Stomach (tissue), 19 donors: ENCODE measurements at places on chromosomes 5 and 9.
A peak's percentile ranks its signal among the peaks of the same experiment; 100 is the strongest.

DNA sequence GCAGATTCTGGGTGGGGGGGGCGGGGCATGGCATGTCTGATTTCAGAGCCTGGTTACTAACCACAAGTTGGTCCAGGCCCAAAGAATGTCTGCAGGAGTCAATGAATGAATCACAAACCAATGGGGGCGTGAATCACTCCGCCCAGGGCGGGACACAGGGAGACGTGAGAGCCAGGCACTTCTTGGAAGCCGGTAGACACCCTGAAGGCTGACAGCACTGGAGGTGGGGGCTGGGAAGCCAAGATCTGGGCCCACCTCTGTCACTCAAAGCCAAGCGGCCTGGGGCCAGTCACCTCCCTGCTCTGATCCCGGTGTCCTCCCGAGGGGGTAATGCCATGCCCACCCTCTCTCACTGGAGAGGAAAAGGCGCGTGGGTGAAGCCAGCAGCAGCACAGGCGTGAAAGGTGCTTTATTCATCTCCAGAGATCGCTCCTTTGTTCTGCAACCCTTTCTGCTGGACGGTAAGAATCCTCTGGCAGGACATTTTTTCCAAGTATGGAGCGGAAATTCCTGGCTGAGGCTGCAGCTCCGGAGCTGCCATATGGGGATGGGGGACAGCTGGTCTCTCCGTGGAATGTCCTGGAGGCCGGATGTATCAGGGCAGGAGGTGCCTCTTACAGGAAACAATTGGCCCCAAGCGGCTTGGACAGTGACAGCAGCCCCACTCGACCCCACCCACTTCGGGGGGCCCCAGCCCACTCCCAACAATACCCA lies 85.0 kb downstream of the STK10 start:
- DNase-seq = peak; percentile 88

DNA sequence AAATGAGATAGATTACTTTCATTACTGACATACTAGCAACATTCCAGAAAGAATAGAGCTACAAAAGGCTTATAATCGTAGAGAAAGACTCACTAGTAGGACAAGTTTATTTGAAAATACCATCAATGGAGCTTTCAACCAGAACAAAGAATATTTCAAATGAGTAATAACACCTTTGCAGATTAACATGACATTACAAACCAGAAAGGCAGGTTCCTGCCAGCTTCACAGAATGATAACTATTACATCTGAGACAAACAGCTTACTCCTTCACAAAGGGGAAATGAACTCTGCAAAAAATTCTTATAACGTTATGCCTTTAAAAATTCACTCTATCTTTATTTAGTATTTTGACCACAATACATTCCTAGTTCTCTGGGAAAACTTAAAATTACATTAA lies 103.1 kb downstream of the EPB41L4A start:
- peak; percentile 67 for DNase-seq

- DNase-seq = no peak
These were observed 393.8 kb upstream of the MEF2C start for GRCh38 chr5:89276566-89277305.

DNA sequence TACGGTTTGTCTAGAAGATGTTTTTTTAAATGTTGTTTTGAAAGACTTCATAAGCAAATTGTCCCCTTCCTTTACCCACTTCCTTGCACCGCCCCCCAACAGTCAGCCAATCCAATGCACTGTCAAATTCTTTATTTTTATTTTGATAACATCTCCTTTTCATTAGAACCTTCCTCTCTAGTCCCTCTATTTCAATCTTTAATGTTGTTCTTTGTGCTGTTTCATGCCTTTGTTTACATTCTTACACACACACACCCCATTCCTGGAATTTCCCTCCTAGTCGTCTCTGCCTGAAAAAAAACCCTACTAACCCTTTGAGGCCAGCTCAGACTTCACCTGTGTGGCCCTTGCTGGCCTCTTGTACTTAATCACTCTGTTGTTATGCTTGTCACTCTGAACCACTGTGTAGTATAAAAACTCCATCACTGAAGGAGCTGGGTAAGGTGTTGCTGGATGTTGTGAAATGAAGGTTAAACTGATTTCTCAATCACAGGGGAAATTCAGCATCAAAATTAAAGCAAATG lies 133.4 kb downstream of the UGCG start:
- DNase-seq = peak; percentile 37

DNA sequence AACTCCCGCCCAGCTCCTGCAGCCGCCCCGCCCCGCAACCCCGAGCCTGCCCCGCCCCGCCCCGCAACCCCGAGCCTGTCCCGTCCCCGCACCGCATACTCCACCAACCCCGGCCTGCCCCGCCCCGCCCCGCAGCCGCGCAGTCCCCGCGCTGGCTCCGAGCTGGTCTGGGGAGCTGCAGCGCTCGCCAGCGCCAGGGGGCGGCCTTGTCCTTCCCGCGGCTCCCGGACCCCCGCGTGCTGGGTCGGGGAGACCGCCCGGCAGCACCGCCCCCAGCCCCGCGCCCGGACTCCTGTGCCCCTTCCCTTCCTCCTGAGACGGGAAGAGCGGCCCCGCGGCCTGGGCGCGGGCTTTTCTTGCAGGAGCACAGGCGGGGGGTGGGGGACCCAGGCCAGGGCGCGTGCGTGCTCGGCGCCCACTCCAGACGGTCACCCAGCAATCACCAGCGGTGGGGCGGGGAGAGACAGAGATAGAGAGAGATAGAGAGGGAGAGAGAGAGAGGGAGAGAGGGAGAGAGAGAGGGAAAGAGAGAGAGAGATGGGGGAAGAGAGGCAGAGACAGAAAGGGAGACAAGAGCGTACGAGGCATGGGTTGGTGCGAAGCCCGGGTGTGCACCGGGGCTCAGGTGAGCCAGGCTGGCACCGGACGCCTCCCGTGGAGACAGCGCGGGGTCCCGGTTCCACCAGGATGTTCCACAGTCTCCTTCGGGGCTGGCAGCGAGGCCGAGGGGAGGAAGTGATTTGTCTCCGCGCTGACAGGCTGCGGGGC lies 14.7 kb upstream of the TMEM250 start:
- DNase-seq = no peak

GRCh38 chr5:14250084-14250695 lies 107.0 kb downstream of the TRIO start:
- peak; percentile 92 for DNase-seq

DNA sequence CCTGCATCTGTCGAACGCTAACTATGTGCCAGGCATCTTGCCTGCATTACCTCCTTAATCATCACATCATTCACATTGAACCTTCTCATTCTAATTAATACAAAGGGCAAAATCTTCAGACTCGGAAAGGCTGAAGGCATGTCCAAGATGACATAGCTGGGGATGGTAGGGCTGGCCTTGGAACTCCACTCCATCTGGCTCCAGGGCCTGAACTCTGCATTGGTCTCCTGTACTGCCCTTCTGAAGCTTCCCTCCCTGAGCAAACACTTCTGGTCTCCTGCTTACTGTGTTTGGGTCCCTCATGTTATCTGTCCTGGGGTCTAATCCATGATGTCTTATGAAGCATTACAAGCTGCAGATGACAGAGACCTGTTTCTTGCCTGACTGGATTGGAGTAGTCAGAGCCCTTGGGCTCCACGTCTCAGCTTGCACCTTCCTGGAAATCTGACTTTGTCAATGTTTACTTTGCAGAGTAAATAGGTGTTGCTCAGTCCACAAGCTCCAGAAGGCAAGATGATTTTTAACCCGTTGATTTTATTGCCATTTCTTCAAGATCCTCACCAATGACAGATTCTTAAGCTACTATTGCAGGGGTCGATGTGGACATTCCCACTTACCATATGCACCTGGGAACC lies 106.1 kb downstream of the GALNT10 start:
- DNase-seq = peak; percentile 79

DNA sequence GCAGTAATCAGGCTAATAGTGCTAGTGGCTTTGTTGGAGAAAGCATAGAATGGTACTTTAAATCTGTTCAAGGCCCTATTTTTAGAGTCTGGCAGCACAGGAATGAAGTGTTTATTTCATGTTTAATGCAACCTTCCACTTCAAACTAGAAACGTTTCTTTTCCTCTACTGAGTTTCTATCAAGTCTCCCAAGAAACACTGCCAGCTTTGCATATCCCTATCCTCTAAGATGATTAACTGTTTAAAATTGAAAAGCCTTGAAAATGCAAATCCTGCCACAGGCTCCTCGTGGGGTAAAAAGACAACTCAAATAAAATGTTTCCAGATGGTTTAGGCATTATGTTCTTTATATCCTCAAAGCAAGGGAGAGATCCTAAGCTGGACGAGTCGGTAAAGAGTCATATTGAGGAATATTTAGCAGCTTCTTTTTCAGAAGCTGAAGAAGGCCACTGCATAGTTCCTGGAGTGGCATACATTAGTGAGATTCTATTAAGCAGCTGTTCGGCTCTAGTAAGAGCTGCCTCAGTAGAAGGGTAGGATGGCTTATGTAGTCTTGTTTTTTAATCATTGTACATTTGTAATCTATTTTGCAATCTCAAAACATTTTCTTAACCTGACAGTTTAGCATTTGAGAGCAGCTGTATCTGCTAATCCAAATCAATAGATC lies 251.2 kb downstream of the CHSY3 start:
- peak; percentile 23 for DNase-seq

- no peak for DNase-seq
These were observed 17.6 kb downstream of the DMRT3 start for GRCh38 chr9:994005-994404.

DNA sequence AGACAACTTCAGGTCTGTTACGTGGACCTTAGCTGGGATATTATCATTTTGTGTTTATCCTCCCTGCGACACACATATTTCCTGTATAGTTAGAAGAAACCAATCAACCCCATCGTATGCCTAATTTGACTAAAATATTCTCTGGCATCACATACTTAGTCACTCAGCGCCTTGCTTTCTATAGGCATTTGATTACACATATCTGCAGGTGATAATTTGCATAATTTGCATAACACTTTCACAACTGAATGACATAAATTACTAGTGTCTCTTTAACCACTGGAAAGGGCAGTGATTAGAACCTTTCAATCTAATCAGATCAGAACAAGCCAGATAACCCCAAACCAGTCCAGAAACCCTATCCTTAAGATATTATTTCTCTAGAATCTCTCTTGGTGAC lies 390.2 kb downstream of the TLR4 start:
- DNase-seq = no peak

DNA sequence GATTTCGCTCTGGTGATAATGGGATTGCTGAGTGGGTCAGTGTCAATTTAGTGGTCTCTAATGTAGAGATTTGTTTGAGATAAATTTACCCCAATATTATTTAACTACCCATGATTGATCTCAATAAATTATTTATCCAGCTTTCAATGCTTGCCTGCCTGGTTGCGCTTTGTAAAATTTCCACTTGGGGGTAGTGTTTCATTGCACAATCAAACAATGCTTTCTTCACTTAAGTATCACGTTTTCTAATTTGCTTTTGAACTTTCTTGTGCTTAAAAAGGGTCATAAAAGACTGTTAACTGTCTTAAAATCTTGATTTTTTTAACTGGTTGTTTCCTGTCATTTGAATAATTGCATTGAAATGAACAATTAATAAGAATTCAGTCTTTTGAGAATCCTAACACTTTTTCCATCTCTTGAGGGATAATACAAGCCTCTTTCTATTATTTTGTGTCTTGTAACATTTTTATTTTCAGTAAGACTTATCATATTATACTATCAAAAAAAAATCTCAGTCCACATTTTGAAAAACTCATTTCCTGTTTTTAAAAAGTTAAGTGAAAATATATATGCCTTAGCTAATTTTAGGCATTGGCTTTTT lies 18.7 kb downstream of the HSD17B4 start:
- DNase-seq = no peak

DNA sequence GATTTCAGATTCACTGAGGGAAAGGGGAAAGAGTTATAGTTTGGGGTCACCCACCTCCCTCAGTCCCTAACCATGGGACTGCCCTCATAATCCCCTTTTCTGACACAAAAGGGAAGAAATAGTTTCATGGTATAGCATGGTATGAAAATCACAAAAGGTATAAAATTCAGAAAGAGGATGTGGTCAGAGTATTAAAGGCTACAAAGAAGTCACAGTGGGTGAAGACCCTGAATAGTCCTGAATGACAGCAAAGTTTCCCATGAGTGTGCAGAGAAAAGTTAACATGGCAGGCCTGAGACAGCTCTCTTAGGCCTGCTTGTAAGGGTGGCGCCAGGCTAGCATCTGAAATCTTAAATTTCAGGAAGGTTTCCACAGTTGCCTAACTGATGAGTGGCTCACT lies 290.6 kb upstream of the ZNF608 start:
- no peak for DNase-seq

DNA sequence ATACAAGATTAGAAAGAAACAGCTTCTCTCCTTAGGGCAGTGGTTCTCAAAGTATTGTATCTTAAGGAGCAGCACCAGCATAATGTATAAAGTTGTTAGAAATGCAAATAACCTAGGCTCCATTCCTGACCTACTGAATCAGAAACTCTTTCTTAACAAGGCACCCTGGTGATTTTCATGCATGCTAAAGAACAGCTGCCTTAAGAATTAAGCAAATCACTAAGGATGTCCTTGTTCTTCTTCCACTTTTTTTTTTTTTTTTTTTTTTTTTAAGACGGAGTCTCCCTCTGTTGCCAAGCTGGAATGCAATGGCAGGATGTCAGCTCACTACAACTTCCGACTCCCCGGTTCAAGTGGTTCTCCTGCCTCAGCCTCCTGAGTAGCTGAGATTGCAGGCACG lies 1095.2 kb upstream of the EDIL3 start:
- DNase-seq = no peak

- no peak for DNase-seq
These were observed 41.3 kb downstream of the ZNF366 start for GRCh38 chr5:72465601-72466563.

DNA sequence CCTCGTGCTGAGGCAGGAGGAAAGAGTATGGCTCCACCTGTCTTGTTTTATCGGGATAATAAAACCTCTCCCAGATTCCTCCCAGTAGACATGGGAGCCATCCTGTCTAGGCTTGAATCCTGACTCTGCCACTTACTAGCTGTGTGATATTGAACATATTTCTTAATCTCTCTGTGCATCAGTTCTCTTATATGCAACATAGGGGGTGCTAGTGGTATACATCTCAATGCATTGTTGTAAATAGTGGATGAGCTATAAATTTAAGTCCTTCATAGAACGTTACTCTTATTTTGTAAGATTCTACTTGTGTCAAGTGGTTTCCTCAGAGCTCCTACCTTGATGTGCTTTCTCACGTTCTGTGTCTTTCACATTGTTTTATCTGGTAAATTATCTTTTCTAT lies 417.7 kb upstream of the POU5F2 start:
- no peak for DNase-seq

DNA sequence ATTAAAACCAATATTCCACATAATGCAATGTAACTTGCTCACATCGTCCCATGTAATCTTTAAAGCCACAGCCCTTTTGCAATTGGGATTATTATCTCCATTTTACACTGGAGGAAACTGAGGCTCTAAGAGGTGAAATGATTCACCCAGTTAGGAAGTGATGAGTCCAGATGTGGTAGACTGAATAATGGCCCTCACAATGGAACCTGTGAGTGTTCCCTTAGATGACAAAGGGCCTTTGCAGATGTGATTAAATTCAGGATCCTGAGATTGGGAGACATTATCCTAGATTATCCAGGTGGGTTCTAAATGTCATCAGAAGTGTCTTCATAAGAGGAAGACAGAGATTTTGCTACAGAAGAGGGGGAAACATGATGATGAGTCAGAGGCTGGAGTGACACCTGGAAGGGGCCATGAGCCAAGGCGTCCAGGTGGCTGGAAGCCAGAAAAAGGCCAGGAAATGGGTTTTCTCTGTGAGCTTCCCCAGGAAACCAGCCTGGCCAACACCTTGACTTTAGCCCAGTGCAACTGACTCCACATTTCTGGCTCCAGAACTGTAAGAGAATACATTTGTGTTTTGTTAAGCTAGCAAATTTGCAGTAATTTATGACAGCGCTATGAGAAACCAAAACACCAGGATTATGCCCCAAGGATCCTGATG lies 139.1 kb downstream of the KCNIP1 start:
- no peak for DNase-seq

GRCh38 chr5:86862093-86862492 lies 244.4 kb downstream of the COX7C start:
- DNase-seq = no peak

- no peak for DNase-seq
These were observed 6.4 kb upstream of the GLIS3 start for GRCh38 chr9:4306066-4306776.
